ENCODE measurements at places on chromosomes 5 and 9.

- DNase-seq: no peak
These were observed 11.4 kb downstream of the BHMT start for GRCh38 chr5:79122973-79123372.

- DNase-seq: no peak
These were observed 4.3 kb downstream of the CDHR2 start for GRCh38 chr5:176553260-176554085.

GRCh38 chr9:84357275-84357674 is 16.7 kb upstream of the SLC28A3 start:
- no peak for DNase-seq

GRCh38 chr5:7395432-7395946 is 449 bp upstream of the ADCY2 start:
- DNase-seq: no peak

- DNase-seq: peak; percentile 15
These were observed 24.0 kb downstream of the PTGES2 start for GRCh38 chr9:128103589-128103962.

GRCh38 chr5:127757576-127757975 is 54.4 kb downstream of the CCDC192 start:
- no peak for DNase-seq

DNA sequence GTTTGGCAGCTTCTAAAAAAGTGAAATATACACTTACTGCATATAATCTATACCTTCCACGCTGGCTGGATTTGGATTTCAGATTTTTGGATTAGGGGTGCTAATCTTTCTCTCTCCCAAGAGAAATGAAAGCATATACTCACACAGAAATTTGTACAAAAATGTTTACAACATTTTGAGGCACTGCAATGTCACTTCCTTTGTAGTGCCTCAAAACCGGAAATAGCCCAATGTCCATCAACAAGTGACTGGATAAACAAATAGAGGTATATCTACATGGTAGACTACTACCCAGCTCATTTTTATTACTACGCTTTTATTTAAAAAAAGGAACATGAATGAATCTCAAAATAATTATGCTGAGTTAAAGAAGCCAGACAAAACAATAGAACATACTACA is 74.0 kb upstream of the MIER3 start:
- no peak for DNase-seq

DNA sequence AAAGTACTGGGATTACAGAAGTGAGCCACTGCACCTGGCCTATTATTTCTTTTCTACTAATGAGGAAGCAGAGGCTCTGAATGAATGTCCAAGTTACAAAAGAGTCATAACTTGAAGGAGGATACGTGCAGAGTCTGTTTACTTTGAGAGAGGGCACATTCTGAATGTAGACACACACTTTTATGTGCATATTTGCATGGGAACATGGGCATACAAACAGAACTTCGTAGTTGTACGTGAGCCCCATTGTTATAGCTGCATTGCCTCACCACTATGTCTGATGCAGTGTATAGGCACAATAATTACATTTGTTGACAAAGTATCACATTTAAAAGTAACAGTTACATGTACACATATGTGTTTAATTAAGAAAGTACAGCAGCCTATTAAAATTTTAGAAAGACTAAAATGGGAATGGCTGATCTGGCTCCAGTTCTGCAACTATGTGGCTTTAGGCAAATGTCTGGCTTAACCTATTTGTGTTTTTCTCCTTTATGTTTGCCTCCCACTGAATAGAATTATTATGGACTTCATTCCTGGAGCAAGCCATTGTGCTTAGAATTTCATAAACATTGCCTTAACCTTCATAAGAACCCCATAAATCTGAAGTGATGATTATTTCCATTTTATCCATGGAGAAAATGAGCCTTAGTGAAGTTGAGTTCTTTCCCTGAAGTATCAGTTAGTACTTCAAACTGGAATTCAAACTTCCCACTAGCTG is 3.0 kb upstream of the DPYSL3 start:
- DNase-seq: no peak

DNA sequence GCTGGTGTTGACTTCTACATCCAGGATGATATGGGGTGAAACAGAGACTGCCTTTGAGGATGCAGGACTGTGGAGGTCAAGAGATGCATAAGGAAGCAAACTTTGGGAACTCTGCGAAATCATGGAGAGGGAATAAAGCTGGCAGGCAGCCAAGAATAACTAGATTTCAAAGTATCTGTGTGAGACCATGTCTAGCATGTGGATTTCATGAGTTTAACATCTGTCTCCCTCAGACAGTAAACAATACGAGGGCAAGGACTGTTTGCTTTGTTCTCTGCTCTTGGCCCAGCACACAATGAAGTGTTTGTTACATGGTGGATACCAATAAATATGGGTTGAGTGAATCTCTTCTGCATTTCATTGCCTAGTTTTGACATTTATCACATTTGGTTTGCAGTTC is 71.3 kb downstream of the RASEF start:
- DNase-seq: no peak

- no peak for DNase-seq
These were observed 40.8 kb downstream of the WHRN start for GRCh38 chr9:114464281-114465051.

GRCh38 chr5:72840041-72840440 is 23.6 kb downstream of the TNPO1 start:
- DNase-seq: no peak

Data from stimulated activated CD8-positive, alpha-beta memory T cell treated with anti-CD3 and anti-CD28 coated beads, Interleukin-2, amount 100 ng/mL, for 1 hour (primary cell).